HAP-1 (cell line): ENCODE measurements at places on chromosomes 11 and 22.

GRCh38 chr22:46509416-46510089 is 27.9 kb downstream of the CELSR1 start:
- no peak for DNase-seq

GRCh38 chr22:24440270-24440717 is 12.9 kb downstream of the ADORA2A start:
- no peak for DNase-seq

DNA sequence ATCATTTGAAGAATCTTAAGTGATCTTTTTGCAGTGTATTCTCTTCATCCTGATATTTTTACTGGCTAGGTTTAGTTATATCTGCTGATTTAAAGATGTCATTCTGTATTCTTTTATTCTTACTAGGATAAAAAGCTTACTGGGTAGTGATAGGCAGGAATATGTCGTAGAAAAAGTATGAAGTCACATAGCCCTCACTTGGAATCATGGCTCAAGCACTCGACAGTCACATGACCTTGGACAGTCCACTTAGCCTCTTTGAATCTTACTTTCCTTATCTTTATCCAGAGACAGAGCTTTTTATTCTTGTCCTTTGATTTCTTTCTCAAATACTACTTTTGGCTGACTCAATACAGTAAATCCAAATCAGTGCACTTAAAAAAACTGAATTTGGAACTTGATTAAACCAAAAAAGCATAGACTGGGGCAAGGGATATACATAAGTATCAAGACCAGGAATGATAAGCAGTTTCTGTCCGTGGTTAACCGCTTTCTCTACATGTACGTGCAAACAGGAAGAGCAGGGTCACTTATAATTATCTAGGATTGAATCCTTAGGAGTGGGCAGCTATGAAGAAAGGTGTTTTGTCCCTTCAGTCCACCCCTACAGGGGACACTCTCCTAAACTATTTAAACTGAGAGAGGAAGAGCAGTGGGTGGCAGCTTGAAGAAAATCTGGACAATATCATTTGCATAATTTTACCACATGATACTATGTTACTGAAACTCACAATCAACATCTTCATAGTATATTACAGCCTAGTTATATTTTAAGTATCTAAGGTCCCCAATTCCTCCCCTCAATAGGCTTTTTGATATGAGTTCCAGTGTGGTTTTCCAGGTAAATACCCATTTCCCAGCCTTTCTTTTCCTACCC is 8.0 kb downstream of the MMP7 start:
- no peak for DNase-seq

- DNase-seq: peak; percentile 68
Measured at GRCh38 chr22:25081409-25081824, 118.2 kb upstream of the CRYBB3 start.

- DNase-seq: no peak
Measured at GRCh38 chr11:31986201-31986889, 104.5 kb upstream of the RCN1 start.

GRCh38 chr22:26581026-26581425 is 8.9 kb downstream of the TPST2 start:
- DNase-seq: no peak

DNA sequence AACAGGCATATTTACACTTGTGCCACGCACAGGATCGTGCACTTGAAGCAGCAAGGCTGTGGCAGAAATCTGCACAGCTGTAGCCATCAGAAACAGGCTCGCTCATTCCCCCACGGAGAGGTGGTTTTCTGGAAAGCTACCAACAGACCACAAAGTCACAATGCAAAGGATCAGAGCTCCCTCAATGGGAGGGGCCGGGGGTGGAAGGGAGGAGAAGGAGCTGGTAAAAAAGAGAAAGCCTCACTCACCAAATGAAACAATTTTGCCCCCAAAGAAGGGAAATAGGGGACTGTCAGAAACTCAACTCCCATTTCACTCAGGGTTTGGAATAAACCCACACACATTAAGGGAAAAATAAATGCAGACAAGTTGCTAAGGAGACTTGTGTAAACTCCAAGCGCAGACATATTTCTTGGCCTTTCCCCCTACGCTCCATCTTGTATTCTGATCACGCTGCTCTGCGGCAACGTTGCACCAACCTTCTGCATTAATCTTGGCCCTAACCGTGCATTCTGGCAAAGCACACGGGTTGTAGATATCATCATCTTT is 43.2 kb upstream of the BLID start:
- DNase-seq: no peak
